Esophagus squamous epithelium (tissue), 5 donors: ENCODE measurements at places on chromosomes 11 and 22.

GRCh38 chr22:45469281-45470073, 33.2 kb upstream of the FBLN1 start:
- DNase-seq, result no peak

- DNase-seq, result no peak
Measured at GRCh38 chr11:112294688-112295340, 34.2 kb upstream of the PLET1 start.

- no peak for DNase-seq
Measured at GRCh38 chr11:27921472-27921871, 186.5 kb downstream of the KIF18A start.

- DNase-seq, result no peak
Measured at GRCh38 chr11:132977241-132977640, 555.1 kb downstream of the OPCML start.

- DNase-seq, result no peak
Measured at GRCh38 chr11:114447892-114448291, 8.6 kb downstream of the REXO2 start.

DNA sequence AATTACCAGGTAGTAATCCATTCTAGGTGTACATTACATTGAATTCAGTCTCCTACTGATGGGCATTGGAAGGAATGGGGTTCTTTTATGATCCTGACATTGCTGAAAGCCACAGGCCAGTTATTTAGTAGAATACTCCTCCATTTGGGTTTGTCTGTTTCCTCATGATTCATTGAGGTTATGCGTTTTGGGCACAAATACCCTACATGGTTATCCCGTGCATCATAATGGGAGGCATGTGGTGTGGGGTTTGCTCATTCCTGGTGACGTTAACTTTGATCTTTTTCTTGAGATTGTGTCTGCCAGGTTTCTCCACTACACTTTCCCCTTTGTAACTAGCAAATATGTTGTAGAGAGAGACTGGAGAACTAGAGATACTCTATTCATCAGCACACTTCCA, 5.5 kb downstream of the FOLR3 start:
- no peak for DNase-seq
